Activated CD8-positive, alpha-beta memory T cell treated with anti-CD3 and anti-CD28 coated beads for 1 hour (primary cell): ENCODE measurements at places on chromosomes 7 and 10.

- DNase-seq = no peak
Observed at GRCh38 chr10:129140921-129141885, 325.8 kb upstream of the MGMT start.

DNA sequence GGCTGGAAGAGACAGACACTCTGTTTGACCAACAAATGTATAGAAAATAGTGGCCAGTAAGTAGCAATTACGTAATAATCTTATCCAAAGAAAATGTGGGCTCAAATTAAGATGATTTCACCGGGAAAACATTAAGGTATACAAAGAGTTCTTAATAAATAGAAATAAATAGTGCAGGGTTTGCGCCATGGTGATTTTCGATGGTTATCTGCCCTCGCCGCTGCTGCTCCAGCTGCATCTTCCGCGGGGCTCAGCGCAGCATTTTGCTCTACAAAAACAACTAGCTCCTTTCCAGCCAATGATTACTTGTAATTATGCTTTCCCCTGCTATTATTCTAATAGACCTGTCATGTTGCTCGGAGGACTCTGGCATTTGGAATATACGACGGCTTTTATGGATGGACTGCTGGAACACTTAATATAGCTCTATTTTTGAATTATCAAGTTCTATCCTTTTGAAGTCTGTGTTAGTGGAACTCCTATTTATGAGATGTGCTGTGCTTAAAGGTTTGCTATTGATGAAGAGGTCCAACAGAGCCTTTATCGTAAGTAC, 103.8 kb downstream of the BUB3 start:
- no peak for DNase-seq

- DNase-seq = no peak
Observed at GRCh38 chr10:119199231-119199992, 8.0 kb upstream of the GRK5 start.

DNA sequence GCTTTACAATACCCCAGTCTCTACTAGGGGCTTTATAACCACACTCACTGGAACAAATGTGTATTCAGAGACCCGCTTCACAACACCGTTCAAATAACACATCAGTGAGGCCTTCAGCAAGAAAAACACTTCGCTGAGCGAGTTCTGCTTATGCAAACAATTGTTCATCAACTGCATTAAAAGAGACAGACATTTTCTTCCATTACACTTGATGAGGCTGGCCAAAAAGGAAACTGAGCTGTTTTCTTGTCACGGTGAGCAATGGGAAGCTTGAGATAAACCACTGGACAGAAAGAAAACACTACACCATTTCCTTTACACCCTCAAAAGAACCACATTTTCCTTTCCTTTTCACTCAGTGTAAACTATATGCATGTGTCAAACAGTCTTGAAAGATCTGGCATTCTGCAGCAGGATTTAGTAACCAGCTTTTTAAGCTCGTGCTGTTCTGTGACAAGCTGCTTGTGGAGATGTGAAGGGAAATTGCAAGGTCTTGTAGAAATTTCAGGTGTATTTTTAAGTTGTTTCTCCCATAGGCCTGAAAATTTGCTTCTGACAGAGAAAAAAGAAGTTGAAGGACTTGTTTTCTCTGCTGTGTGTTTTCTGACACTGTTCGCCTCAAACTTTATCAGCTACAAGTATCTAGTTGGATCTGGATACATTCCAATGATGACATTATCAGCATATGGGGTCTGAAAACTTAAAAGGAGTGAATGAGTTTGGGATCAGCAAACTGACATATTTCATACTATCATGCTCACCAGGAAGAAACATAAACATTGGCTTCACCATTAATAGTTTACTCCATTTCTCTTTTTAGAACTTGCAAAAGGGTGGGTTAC, 693.1 kb downstream of the PARD3 start:
- DNase-seq = no peak

DNA sequence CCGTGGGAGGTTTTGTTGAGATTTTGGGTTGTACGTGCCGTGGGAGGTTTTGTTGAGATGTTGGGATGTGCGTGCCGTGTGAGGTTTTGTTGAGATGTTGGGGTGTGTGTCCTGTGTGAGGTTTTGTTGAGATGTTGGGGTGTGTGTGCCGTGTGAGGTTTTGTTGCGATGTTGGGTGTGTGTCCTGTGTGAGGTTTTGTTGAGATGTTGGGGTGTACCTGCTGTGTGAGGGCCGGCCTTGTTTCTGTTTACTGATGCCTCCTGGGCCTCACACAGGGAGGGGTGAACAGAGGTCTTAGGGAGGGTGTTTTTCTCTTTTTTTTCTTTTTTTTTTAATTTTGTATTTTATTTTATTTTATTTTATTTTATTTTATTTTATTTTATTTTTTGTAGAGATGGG, 36.7 kb downstream of the INPP5A start:
- no peak for DNase-seq

DNA sequence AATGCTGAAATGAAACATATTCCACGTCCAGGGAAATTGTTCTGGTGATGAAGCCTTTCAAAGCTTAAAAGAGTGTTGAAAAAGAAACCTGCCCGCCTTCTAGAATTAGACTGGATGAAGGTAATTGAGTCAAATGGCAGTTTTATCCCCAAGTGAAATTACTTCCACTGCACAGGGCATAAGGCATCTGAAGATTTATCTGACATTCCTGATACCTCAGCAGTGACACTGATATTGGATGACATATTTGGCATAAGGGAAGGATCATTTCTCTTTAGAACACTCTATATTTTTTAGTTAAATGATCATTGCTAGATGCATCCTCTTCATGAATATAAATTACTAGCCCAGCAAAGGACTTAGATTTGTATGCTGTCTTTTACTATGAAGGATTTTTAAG, 229.6 kb upstream of the TPK1 start:
- DNase-seq = no peak

DNA sequence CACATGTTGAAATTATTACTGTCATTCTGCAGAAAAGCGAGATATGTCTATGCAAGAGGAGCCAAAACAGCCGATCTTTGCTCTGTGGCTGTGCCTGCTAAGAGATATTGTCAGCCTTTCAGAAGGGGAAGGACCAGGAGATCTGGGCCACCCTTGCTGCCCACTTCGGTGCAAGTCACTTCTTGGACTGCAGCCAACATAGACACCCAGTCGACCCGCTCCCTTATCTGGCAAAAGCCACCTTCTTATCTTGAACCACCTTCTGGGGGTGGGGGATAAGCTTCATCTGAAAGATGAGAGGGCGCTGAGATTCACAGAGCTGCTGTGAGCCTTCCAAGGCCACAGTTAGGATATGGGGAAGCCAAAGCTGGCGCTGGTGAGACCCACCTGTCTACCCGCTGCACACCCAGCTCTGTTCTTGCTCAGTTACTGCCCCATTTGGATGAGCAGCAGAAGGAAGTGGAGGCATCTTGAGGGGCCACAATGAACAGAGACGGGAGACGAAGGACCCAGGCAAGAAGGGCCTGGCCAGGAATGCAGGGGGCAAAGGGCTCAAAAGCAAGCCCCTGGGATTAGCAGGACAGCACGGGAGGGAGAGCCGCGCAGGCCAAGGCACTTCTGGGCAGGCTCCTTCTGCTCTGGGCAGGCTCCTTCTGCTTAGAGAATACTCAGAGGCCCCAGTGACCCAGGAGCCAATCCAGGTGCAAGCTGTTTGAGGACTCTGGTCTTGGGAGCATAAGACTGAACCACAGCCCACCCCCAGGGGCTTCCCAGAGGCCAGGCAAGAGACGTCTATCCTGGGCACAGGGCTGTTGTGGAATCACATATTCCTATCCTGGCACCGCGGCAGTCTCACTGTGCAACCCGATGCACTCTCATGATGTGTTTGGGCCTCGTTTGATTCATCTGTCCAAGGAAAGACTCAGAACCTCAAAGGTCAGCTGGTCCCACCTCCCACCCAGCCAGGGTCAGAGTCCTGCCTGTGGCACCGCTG, 38.4 kb upstream of the NPFFR1 start:
- DNase-seq = no peak

GRCh38 chr7:94813917-94814316, 93.5 kb upstream of the PPP1R9A start:
- no peak for DNase-seq

- no peak for DNase-seq
Observed at GRCh38 chr10:25072786-25073185, 56.4 kb downstream of the THNSL1 start.

GRCh38 chr7:81816312-81816711, 46.5 kb upstream of the HGF start:
- no peak for DNase-seq

GRCh38 chr7:121097577-121097976, 109.1 kb downstream of the CPED1 start:
- DNase-seq = no peak

- DNase-seq = no peak
Observed at GRCh38 chr7:138656952-138657351, 44.2 kb downstream of the SVOPL start.

DNA sequence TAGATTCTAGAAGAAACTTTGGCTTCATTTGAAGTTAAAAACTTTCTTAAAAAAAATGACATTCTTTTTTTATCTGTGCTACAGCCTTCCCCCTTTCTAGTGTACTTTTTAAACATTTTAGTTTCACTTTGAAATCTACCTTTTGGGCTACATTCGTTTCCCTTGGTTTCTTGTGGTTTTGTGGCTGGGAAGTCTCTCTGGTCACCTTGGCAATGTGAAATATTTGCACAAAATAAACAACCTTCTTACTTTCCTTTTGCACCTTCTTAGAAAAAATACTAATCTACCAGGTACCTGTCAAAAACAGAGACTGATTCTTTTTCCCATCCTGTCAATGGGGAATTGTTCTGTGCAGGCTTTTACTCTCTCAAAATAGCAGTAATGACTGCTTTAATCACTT, 350.2 kb downstream of the GATA3 start:
- no peak for DNase-seq

DNA sequence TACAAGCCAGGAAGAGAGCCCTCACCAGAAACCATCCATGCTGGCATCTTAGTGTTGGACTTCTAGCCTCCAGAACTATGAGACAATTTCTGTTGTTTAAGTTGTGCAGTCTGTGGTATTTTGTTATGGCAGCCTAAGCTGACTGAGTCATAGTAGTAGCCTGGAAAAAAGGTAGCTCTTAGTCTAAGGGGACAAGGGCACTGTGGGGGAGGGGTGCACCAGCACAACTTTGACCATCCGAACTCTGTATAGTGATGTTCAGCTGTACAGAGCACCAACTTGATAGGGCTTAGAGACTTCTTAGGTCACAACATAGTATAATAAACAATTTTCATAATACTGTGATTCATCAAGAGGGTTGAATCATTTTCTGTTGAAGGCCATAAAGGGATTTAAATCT, 14.3 kb downstream of the EIF4EBP2 start:
- DNase-seq = no peak

- no peak for DNase-seq
Observed at GRCh38 chr7:106480161-106480579, 180.8 kb downstream of the CCDC71L start.

DNA sequence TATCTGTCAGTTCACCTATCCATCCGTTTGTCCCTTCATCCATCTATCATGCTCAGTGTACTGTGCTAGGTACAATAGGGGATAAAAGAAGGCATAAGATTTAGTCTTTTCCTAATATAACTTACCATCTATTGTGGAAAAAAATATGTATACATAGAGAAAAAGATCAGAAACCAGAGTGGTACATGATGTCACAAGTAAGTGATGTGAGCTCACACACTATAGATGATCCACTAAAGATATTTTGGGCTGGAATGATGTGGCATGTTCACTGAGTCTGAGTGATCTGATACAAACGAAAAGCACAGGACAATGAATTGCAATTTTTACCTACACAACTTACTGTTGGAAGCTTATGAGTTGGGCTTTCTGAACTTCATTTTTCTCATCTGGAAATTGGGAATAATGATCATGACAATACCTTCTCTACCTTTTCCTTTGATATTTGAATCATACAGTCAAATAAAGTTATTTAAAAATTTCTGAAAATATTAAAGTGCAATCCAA, 2.7 kb upstream of the TFAM start:
- no peak for DNase-seq

GRCh38 chr10:104587751-104588150, 53.3 kb upstream of the SORCS3 start:
- no peak for DNase-seq

GRCh38 chr7:25308246-25308645, 80.0 kb upstream of the NPVF start:
- no peak for DNase-seq

- no peak for DNase-seq
Observed at GRCh38 chr7:134037991-134038390, 89.1 kb upstream of the LRGUK start.

GRCh38 chr10:43230909-43231522, 35.8 kb downstream of the RASGEF1A start:
- DNase-seq = no peak

DNA sequence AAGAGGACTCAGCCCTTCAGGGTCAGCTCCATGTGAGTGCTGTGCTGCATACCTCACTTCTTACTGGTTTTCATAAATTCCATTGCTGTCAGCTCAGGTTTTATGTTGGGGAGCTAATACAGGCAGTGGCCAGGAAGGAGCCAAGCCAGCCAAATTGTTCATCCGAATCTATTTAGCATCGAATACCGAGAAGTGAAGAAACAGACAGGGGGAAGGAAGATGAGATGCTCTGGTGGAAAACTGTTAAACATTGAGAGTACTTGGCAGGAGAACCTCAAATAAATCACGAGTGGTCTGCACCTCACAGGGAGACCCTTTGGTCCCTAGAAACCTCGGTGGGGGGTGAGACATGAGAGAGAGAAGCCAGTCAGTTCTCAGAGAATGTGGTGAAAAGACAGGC, 196.0 kb upstream of the TMEM72 start:
- no peak for DNase-seq
